ENCODE measurements at places on chromosomes 1 and 21.

- DNase-seq = no peak
Measured at GRCh38 chr1:199226163-199226562, 587.3 kb downstream of the PTPRC start.

DNA sequence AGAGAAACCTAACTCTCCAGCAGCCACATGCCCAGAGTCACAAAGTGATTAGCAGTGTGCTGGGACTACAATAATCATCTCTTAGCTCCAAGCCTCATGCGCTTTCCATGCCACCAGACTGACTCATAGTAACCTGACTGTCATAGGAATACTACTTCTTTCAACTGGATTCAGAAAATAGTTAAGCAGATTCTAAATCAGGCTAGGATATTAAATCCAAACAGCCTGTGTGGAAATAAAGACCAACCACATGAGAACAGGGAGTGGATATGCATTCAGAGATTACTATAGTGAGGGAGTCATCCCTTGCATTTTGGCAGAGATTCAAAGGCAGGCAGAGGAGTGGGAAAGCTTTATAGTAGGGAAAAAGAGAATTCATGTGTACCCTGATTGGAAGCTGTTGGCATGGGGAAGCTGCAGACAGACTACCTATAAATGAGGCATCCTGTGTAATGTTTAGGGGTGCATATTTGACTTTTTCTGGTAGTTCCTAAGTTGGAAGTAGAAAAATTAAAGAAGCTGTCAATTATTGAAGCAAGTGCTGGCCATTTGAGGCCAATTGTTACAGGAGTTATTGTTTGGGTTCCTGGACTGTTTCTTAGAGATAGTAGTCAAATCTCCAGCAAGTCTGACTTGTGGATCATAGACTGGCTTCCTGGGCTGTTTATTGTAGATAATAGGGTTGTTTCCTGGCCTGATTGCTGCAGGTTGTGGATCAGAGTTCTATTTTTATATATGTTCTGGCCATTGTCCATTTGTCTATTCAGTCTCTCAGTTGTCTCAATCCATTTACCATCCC is 31.7 kb upstream of the DNAH14 start:
- DNase-seq = no peak

DNA sequence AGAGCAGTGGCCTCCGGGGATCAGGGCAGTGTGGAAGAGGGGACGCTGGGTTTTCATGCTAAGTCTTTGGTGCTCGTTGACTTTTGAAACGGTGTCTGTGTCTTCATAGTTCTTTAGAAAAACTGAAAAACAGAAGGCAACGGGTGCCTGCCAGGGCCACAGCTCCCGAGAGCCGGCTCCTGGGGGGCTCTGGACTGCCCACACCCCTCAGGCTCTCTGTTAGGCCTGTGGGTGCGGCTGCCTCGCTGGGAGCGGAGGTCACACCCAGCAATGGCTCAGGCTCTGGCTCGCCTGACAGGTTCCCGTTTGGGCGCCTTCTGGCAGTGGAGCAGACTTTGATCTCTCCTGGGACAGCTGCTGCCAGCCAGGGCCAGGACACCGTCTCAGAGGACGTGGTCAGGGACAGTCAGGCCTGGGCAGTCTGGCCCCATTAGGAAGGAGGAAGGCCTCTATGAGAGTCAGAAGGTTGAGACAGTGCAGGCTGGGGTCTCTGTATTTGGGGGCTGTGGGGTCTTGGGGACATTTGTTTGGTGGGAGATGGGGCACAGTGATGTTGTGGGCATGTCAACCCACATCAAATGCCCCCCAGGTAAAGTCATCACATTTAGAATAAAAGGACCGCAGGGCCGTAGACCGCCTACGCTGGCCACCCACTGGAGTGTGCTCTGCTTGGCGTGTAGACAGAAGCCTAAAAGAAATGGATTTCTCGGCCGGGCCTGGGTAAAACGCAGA is 5.6 kb downstream of the ARHGEF16 start:
- DNase-seq = no peak

DNA sequence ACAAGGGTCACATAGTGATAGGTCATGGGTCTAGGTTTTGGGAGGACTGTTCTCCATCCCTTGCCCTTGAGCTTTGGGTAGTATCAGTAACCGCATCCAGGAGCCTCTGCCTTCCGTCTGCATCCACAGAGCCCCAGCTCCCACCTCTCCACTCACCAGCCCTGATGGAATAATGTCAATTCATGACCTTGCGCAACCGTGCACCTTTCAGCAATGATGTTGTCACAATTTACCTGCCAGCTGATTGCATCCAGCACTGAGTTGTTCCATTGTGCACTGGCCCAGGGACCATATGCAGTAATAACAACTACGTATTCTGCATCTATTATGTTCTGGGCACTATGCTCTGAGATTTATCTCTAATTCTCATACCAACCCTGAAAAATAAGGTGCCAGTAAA is 1.4 kb downstream of the CAPN8 start:
- no peak for DNase-seq

DNA sequence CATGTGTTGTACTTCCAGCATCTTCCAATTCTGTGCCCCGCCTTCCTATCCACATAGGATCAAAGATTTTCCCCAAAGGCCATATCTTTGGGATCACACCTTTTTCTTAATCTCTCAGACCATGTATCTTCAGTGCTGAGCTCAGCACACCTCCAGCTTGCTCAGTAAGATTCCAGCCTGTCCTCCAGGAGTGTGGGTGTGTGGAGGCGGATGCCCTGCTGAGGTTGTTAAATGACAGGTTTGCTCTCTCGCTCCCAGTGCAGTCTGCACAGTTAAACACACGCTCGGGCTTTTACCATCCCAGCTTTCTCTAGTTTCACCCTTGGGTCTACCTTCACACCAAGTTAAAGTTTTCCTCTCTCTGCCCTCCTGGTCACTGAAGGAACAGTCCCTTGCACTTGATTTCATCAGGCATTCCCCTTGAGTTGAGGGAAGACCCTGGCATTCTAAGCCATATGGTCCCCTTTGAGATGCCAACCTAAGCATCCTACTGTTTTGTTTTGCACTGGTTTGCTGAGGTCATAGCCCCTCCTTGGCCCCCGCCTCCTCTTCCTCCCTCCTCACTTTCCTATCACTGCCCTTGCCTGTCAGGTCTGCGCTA is 13.7 kb downstream of the MYOG start:
- DNase-seq = no peak
